ENCODE measurements at places on chromosomes 11 and 22.

- no peak for DNase-seq
Observed at GRCh38 chr11:130421199-130421585, 7.2 kb downstream of the ADAMTS8 start.

GRCh38 chr11:132779497-132779896 is 752.8 kb downstream of the OPCML start:
- no peak for DNase-seq

DNA sequence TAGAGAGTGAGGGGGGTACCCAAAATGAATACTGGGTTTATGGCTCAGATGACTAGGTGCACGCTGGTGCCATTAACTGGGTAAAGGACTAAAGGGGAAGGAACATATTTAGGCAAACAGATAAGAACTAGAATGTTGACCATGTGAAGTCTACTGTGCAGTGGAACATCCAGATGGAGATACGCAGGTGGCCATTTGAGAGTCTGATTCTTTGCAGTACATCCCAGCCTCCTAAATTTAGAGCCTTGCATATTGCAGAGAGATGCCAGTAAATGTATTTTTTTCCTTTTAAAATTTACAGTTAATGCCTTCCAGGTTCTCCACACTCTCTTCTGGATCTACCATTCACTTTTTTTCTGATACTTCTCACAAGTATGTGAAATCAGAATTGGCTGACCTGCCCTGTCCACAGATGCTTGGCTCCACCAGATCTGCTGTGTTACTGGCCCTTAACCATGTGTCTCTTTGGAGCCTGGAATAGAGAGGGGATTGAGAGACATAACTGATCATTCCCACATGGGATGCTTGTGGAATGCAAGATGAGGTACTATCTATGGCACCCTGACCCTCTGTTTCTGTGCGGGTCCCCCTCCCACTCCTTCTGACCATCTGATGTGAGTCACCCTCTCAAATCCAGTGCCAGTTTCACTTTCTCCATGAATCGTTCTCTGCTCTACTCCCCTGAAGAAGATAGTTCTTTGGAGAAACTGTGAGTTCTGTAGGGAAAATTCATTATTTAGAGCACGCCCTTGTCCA is 77.0 kb upstream of the NCAM1 start:
- no peak for DNase-seq

GRCh38 chr11:2771758-2772466 is 72.1 kb upstream of the KCNQ1OT1 start:
- DNase-seq: no peak

GRCh38 chr11:111676878-111677585 is 74.8 kb downstream of the SIK2 start:
- no peak for DNase-seq

DNA sequence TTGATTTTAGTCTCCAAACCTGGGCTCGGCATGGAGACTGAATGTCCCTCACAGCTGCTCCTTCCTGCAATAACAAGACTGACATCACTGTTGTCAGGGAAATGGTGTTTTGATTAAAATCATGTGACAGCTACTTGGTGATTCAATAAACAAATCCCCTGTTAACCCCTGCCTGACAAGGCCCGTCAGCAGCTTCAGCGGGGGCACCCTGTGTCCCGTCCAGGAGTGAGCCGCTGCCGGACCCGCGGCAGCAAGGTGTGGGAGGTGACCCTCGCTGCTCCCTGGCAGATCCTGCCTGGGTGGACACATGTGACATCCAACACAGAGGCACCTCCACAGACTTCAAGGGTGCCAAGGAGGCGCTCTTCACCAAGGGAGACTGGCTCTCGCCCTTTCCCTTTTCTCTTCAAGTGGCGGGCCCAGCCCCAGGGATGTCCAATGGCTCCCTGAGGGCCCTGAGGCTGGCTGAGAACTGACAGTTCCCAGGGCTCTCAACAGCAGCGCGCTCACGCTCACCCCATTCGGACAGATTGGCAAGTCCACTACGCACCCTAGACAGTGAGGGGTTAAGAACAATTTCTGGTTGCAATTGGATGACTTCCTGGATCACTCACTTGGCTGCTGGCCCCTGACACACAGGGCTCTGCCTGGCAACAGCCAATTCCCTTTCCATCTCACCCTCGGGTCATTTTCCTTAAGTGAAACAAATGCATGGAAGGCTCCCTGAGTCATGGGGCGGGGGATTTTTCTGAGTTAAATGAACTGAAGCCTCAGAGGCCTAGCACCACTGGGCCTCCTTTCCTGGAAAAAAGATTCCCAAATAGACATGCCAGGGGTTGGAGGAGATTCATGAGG is 30.7 kb downstream of the PPP2R1B start:
- DNase-seq: no peak

GRCh38 chr22:40932396-40932795 is 18.8 kb upstream of the RBX1 start:
- no peak for DNase-seq

DNA sequence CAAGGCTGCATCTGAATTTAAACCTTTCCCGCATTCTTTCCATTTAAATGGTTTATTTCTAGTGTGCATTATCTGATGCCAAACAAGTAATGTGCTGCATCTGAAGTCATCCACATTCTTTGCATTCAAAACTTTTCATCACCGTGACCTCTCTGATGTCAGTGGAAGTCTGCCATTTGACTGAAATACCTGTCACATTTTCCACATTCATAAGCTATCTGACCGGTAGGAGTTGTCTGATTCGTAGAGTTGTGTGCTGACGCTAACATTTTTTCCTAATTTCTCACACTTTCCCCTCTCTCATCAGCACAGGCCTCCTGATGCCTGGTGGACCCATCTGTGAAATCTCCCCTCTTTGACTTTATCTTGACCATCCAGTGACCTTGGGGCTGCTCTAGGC is 79.9 kb upstream of the BARX2 start:
- no peak for DNase-seq

DNA sequence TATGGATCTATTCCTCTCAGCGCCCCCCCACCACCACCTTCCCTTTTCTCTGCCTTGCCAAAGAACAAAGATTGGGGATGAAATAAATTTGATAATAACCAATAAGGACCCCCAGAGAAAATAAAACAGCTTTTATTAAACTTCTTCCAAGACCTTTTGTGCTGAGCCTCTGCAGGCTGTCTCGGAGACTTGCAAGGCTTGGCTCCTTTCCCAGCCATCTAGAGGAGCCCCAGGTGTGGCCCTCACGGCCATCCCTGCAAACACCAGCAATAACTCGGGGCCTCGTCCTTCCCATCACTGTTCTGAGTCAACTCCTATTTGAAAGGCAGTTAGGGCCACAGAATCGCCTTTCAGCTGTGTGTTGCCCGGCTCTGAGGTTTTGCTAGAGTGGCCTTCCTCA is 51.2 kb upstream of the LMO1 start:
- DNase-seq: no peak

DNA sequence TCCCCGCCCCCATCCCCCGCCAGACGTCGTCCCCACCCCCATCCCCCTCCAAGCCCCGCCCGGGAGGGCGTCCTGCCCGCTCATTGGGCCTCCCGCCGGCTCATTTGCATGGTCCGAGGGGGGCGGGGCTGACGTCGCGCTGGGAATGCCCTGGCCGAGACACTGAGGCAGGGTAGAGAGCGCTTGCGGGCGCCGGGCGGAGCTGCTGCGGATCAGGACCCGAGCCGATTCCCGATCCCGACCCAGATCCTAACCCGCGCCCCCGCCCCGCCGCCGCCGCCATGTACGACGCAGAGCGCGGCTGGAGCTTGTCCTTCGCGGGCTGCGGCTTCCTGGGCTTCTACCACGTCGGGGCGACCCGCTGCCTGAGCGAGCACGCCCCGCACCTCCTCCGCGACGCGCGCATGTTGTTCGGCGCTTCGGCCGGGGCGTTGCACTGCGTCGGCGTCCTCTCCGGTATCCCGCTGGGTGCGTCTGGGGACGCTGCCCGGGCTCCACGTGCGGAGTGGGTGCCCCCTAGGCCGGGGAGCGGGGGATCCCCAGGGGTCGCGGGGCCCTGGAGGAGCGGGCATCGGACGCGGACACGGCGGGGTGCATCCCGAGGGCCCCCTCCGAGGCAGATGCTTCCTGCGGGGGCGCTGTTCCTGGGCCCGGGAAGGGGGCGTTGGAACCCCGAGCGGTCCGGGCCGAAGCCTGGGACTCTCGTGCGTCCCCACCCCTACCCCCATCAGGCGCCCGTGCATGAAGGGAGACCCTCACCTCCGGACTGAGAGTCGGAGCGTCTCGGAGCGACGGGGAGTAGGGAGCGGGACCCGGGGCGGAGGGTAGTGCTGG is at the start of gene PNPLA3:
PNPLA3 (plus strand) TSS at position 175 of the 834 bp plus-strand sequence; CDS start at position 282, 107 bp downstream.
- no peak for DNase-seq

GRCh38 chr11:72084965-72085364 is 4.3 kb downstream of the LRRC51 start:
- no peak for DNase-seq

GRCh38 chr11:14973621-14974514 is 1.7 kb upstream of the CALCA start:
- no peak for DNase-seq
